ENCODE measurements at places on chromosomes 6 and 20. TPM values are rescaled to one million over a fixed set of nuclear protein-coding genes. Genes with fewer than 3 reads are reported as not detected.

The RNF144B gene
- total RNA-seq, result 25.3 TPM

The SLC17A5 gene
- 32.3 TPM for total RNA-seq

The B3GALT4 gene
- total RNA-seq, result 21.4 TPM

The ANKRD66 gene
- total RNA-seq, result not detected

The TBX18 gene
- 3.4 TPM for total RNA-seq

The TNNC2 gene
- total RNA-seq, result 2.1 TPM

The TPD52L1 gene
- total RNA-seq, result 105 TPM

The SAMD10 gene
- 14.7 TPM for total RNA-seq

The SLC25A27 gene
- total RNA-seq, result 43.7 TPM

The GJA10 gene
- not detected for total RNA-seq

The ETV7 gene
- 1.8 TPM for total RNA-seq

The PTPRK gene
- 32.0 TPM for total RNA-seq

The CLPSL2 gene
- not detected for total RNA-seq

The OR2H2 gene
- not detected for total RNA-seq

The SCUBE3 gene
- total RNA-seq, result 3.4 TPM

The KIF25 gene
- total RNA-seq, result 0.28 TPM

The MCCD1 gene
- not detected for total RNA-seq

The CNPY3 gene
- 52.3 TPM for total RNA-seq

The EPPIN gene
- total RNA-seq, result not detected

The RAB23 gene
- 20.4 TPM for total RNA-seq

The REPS1 gene
- 38.6 TPM for total RNA-seq

The LRRC73 gene
- 4.0 TPM for total RNA-seq

The PLCB1 gene
- 26.3 TPM for total RNA-seq

The FOXF2 gene
- total RNA-seq, result 14.1 TPM

The SUPT3H gene
- 13.1 TPM for total RNA-seq

The WFDC2 gene
- total RNA-seq, result 100.0 TPM

The PMEPA1 gene
- total RNA-seq, result 245 TPM

The TMX4 gene
- total RNA-seq, result 236 TPM

The RAB32 gene
- 6.3 TPM for total RNA-seq

The PHACTR1 gene
- 1.3 TPM for total RNA-seq

The RIPOR2 gene
- 23.7 TPM for total RNA-seq

The ACAT2 gene
- 10.2 TPM for total RNA-seq

The PKIB gene
- total RNA-seq, result 12.8 TPM

The EBF4 gene
- 58.8 TPM for total RNA-seq

The NNAT gene
- 4.3 TPM for total RNA-seq

The SLCO4A1 gene
- total RNA-seq, result 12.3 TPM

The PRND gene
- total RNA-seq, result 589 TPM

The DNMT3B gene
- 11.5 TPM for total RNA-seq

The HEY2 gene
- 1.0 TPM for total RNA-seq

The GCM1 gene
- 0.34 TPM for total RNA-seq

The TSBP1 gene
- total RNA-seq, result 0.45 TPM

The SLC17A1 gene
- total RNA-seq, result 0.51 TPM

The BTN1A1 gene
- total RNA-seq, result 0.23 TPM

The SRSF12 gene
- total RNA-seq, result 1.0 TPM

The RHAG gene
- not detected for total RNA-seq

Measured in prostate gland (tissue), 2 donors.